ENCODE measurements at places on chromosomes 4 and X. TPM values are rescaled to one million over a fixed set of nuclear protein-coding genes. Genes with fewer than 3 reads are reported as not detected.

DNA sequence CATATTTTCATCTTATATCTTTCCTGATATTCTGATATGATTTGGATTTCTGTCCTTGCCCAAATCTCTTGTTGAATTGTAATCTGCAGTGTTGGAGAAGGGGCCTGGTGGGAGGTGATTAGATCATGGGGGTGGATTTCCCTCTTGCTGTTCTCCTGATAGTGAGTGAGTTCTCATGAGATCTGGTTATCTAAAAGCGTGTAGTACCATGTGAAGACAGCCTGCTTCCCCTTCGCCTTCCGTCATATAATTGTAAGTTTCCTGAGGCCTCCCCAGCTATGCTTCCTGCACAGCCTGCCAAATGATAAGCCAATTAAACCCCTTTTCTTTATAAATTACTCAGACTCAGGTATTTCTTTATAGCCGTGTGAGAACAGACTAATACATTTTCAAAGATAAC lies 77.2 kb downstream of the ANKRD50 start:
- DNase-seq = no peak
- no peaks in the 10 kb centered on the region for H3K36me3 ChIP-seq
- H3K27me3 ChIP-seq = no peaks in the 10 kb centered on the region
- H3K27ac ChIP-seq = no peak overlapping the region
- H3K4me3 ChIP-seq = no peak overlapping the region
- H3K4me1 ChIP-seq = peaks cover 7% of the 10 kb centered on the region

GRCh38 chr4:101286663-101287062 lies 60.7 kb downstream of the PPP3CA start:
- H3K36me3 ChIP-seq = no peaks in the 10 kb centered on the region
- no peak for DNase-seq
- no peak overlapping the region for H3K27ac ChIP-seq
- no peaks in the 10 kb centered on the region for H3K27me3 ChIP-seq
- no peak overlapping the region for H3K4me3 ChIP-seq
- peaks cover 51% of the 10 kb centered on the region for H3K4me1 ChIP-seq

GRCh38 chrX:47629419-47630200 lies at the start of gene CFP:
TSS of gene CFP (minus strand) at chrX:47629930. CDS start at chrX:47629844, 86 bp downstream.
- peaks cover 5% of the 10 kb centered on the region for H3K36me3 ChIP-seq
- H3K4me3 ChIP-seq = peak within 1 kb of the TSS; percentile 33
- peak within 1 kb of the TSS; percentile 74 for H3K27ac ChIP-seq
- H3K27me3 ChIP-seq = no peaks in the 10 kb centered on the region

DNA sequence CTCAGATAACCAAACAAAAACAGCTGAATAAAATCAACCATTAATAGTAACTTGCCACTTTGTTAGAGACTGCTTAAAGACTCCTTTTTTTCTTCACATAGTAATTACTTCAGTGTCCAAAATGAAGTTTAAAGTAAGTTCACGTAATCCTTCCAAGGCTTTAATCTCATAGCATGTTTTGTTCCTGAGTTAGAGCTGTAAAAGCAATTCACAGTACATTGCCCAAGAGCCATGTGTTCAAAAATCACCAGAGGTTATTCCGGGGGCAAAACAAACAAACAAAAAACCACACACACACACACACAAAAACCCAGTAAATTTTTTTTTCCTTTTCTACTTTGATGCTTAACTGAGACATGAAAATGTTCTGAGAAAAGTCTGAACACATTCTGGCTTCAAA lies 6.1 kb downstream of the GPR82 start:
- H3K4me3 ChIP-seq = no peak overlapping the region
- no peak for DNase-seq
- H3K27me3 ChIP-seq = no peaks in the 10 kb centered on the region

GRCh38 chr4:86481440-86481839 lies 112.7 kb upstream of the PTPN13 start:
- no peak for DNase-seq
- no peaks in the 10 kb centered on the region for H3K27me3 ChIP-seq
- no peak overlapping the region for H3K27ac ChIP-seq
- no peaks in the 10 kb centered on the region for H3K36me3 ChIP-seq

- no peak overlapping the region for H3K27ac ChIP-seq
- no peak overlapping the region for H3K4me3 ChIP-seq
- H3K27me3 ChIP-seq = no peaks in the 10 kb centered on the region
- no peaks in the 10 kb centered on the region for H3K4me1 ChIP-seq
- H3K36me3 ChIP-seq = no peaks in the 10 kb centered on the region
Measured at GRCh38 chrX:130497531-130497930, 95.7 kb downstream of the RBMX2 start.

DNA sequence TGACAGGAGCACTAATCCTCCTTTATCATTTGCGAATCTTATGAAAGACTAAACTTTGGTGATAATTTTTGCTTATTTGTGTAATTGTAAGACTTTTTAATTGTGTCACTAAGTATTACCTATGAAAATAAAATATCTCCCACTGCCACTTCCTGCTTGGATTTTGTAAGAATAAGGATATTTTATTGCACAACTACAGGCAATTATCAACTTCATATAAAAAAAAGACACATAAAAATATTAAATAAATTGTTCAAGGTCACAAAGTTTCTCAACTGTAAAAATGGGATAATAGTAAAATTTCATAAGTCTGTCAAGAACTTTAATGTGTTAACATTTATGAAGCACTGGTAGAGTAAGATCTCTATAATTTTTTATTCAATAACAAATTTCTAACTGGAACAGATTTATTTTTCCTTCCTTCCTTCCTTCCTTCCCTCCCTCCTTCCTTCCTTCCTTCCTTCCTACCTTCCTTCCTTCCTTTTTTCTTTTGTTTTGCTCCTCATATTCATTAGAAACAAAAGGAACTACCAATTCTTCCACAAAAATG lies 527.6 kb upstream of the FAM47C start:
- H3K4me1 ChIP-seq = no peaks in the 10 kb centered on the region
- no peak overlapping the region for H3K4me3 ChIP-seq
- H3K27ac ChIP-seq = no peak overlapping the region
- no peaks in the 10 kb centered on the region for H3K27me3 ChIP-seq
- no peaks in the 10 kb centered on the region for H3K36me3 ChIP-seq
- no peak for DNase-seq

DNA sequence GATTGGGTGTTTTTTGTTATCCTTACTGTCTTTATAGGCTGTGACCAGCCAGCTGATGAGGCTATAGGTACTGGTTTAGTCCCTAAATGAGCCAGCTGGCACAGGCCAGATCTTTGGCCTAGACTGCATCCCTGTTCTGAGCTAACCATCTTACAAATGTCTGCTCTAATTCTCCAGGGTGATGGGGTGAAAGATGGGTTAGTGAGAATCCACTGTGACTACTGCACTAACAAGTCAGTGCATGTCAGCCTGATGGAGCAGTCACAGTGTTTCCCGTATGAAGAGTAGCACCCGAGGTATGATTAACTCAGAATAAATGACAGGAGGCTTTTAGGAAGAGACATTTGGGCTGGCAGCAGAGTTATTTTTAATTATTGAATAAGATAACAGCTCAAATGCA lies 181.0 kb downstream of the DCTD start:
- peaks cover 7% of the 10 kb centered on the region for H3K27me3 ChIP-seq
- H3K36me3 ChIP-seq = no peaks in the 10 kb centered on the region
- no peak overlapping the region for H3K27ac ChIP-seq
- no peaks in the 10 kb centered on the region for H3K4me1 ChIP-seq
- no peak overlapping the region for H3K4me3 ChIP-seq

DNA sequence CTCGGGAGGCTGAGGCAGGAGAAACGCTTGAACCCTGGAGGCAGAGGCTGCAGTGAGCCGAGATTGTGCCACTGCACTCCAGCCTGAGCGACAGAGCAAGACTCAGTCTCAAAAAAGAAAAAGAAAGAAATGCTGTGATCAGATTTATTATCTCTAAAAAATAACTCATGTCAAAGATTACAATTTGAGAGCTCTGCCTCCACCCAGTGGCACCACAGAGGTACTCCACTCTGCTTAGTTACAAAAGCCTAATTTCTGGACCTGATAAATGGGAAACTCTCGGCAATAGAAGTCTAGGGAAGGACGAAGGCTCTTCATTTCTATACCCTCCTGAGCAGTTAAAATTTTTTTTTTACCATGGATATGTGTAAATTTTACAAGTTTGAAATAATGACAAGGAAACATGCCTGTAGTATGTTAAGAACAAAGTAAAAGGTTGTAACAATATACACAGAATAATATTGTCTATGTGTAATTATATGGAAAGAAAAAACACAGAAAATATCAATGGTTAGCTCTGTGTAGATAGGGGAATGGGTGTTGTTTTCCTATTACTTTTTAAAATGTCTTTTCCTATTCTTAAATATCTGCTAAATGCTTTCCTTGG lies 149.8 kb downstream of the STIM2 start:
- peaks cover 12% of the 10 kb centered on the region for H3K36me3 ChIP-seq
- DNase-seq = peak; percentile 69
- no peaks in the 10 kb centered on the region for H3K27me3 ChIP-seq

DNA sequence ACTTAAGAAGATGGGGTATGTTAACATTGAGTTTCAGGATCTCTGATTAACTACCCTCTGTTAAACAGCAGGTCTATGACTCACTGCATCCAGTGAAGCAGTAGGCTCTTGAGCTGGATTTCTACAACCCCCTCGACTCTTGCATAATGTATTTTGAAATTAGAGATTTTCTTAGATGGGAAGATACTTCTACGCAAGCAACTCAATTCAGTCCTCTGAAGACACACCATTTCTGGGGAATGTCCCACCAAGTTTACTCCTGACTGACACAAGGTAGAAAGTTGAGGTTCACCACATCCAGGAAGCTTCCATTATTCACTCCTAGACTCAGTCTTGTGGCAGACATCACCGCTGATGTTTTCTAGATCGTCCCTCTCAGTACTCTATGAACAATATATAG lies 12.9 kb downstream of the PALLD start:
- peak overlapping the region; percentile 26 for H3K27ac ChIP-seq
- H3K4me1 ChIP-seq = peaks cover 33% of the 10 kb centered on the region
- H3K4me3 ChIP-seq = no peak overlapping the region
- no peaks in the 10 kb centered on the region for H3K27me3 ChIP-seq
- no peaks in the 10 kb centered on the region for H3K36me3 ChIP-seq

GRCh38 chrX:74614093-74614909 lies at the start of gene RLIM:
TSS of gene RLIM (minus strand) at chrX:74614624. CDS start at chrX:74595977, 18,647 bp downstream.
- peak; percentile 94 for DNase-seq
- H3K27ac ChIP-seq = peak within 1 kb of the TSS; percentile 99
- H3K36me3 ChIP-seq = peaks cover 23% of the 10 kb centered on the region
- peak within 1 kb of the TSS; percentile 98 for H3K4me3 ChIP-seq
- peaks cover 10% of the 10 kb centered on the region for H3K4me1 ChIP-seq

DNA sequence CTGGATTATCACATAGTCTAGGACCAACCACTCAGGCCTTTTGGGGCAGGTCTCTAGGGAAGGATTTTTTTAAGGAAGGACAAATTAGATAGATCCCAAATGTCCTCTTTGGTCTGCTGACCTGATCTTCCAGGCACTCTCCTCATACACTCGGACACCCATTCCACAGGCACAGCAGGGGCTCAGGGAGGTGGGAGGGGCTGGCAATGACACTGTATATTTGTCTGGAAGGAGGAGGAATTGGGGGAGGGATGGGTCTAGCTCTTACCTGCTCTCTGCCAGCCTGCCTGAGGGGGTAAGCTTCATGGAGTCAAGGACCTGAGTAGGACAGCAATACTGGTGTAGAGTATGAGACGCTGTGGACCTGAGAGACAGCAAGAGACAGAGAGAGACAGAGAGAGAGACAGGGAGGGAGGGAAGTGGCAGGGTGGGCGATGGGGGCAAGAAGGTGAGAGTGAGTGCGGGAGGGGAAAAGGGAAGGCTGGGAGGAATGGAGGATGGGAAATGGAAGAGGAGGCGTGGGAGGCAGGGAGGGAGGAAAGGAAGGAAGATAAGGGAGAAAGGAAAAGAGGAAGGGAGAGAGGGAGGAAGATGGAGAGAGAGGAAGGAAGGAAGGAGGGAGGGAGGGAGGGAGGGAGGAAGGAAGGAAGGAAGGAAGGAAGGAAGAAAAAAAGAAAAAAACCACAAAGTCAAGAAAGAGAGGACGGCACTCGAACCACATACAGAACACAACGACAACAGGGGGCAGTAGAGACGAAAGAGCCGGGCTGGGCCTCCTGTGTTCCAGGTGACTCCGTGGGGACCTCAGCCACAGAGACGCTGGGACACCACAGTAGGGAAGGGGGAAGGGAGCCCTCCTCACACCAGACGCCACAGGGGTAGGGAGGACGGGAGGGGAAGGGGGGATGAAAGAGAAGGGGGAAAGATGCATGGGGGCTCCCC lies 1.8 kb downstream of the IQSEC2 start:
- peak; percentile 41 for DNase-seq
- H3K27me3 ChIP-seq = no peaks in the 10 kb centered on the region
- no peaks in the 10 kb centered on the region for H3K36me3 ChIP-seq
- H3K4me3 ChIP-seq = peak overlapping the region; percentile 31
- H3K4me1 ChIP-seq = peaks cover 6% of the 10 kb centered on the region

GRCh38 chr4:2359591-2360395 lies 58.7 kb downstream of the ZFYVE28 start:
- no peak overlapping the region for H3K4me3 ChIP-seq
- no peak for DNase-seq
- H3K27ac ChIP-seq = no peak overlapping the region

GRCh38 chrX:7343181-7343580 lies 195.2 kb upstream of the PUDP start:
- no peaks in the 10 kb centered on the region for H3K4me1 ChIP-seq
- H3K36me3 ChIP-seq = no peaks in the 10 kb centered on the region
- H3K4me3 ChIP-seq = no peak overlapping the region
- H3K27ac ChIP-seq = no peak overlapping the region

DNA sequence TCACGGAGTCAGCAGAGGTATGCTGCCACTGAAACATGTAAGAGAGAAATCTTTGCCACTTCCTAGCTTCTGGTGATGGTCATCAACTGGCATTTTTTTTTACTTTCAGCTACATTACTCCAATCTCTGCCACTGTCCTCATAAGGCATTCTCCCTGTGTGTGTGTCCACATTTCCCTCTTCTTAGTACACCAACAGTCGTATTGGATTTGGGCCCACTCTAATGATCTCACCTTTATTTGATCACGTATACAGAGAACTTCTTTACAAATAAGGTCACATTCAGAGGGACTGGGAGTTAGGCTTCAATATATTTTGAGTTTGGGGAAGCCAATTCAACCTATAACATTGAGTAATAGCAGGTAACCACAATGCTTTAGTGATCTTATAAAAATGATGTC lies 649.1 kb downstream of the GRID2 start:
- H3K4me1 ChIP-seq = no peaks in the 10 kb centered on the region
- H3K4me3 ChIP-seq = no peak overlapping the region
- no peaks in the 10 kb centered on the region for H3K27me3 ChIP-seq
- no peak overlapping the region for H3K27ac ChIP-seq
- no peak for DNase-seq
- H3K36me3 ChIP-seq = no peaks in the 10 kb centered on the region

Gene FHIP1A
- total RNA-seq = 0.86 TPM

Gene TEX13B
- total RNA-seq = not detected

Gene FRG2
- not detected for total RNA-seq

Gene HTRA3
- total RNA-seq = 0.11 TPM

Gene UGT2A1
- not detected for total RNA-seq

Gene GLOD5
- not detected for total RNA-seq

Gene TREX2
- total RNA-seq = 0.78 TPM

Gene CPZ
- not detected for total RNA-seq
